ENCODE measurements at places on chromosomes 4 and X.

GRCh38 chr4:113824396-113824795 is 62.9 kb upstream of the CAMK2D start:
- no peak for DNase-seq

- peak; percentile 78 for DNase-seq
Observed at GRCh38 chrX:18855919-18856644, 127.8 kb downstream of the PHKA2 start.

DNA sequence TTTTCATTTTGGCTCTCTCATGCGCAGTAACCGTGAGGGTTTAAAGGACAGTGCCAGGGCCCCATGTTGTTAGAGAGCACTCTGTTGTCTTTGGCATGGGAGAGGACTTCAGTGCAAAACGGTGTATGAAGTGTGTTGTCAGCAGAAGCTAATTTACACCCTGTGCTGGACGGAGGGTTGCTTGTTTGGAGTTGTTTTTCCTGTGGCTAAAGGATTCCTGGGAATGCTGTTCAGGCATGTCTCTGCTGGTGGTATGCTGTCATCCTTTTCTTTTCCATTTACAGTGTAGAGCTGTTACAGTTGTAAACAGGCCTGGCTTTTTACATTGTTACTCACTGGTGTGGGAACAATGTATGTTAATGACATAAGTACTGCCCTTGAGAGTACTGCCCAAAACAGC is 206.3 kb downstream of the CBR4 start:
- peak; percentile 76 for DNase-seq

GRCh38 chr4:76420762-76421581 is at the start of gene CCDC158:
Gene CCDC158, minus strand, starts transcription at chr4:76421141. Its CDS starts 17,934 bp downstream, at chr4:76403207.
- peak; percentile 6 for DNase-seq

DNA sequence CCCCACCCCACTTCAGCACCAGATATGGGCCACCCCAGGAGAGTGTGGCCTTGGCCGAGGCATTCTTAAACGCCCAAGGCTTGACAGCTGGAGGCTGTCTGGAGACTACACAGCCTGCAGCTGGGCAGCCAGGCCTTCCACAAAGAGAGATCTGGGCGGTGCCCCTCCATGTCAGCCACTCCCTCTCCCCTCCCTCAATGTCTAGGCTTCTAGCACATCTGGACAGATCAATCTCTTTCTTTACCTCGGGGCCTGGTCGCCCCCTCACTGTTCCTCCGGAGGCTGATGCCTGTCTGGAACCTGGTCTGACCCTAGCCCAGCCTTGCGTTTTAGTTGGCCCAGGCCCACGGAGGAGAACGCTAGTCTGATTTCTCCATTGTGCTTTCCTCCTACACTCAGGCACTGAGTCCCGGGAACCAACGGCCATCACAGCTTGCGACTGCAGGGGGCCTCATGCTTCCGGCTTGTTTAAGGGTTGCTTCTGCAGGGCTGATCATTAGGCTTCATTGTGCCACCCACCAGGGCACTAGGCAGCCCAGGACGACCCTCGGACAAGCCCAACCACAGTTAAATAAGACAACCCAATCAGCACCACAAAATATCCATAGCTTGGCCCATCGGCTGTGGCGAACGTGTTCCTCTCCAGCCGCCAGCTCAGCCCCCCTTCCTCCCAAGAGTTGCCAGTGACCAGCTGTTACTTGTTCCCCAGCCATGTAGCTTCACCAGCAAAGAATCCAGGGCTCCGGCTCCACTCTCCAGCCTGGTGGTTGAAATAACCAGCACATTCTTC is 200.6 kb downstream of the BCOR start:
- DNase-seq, result peak; percentile 86

- no peak for DNase-seq
Observed at GRCh38 chr4:164997941-164998340, 20.5 kb upstream of the TRIM61 start.

- DNase-seq, result no peak
Observed at GRCh38 chr4:86019906-86020305, 339.9 kb downstream of the MAPK10 start.

DNA sequence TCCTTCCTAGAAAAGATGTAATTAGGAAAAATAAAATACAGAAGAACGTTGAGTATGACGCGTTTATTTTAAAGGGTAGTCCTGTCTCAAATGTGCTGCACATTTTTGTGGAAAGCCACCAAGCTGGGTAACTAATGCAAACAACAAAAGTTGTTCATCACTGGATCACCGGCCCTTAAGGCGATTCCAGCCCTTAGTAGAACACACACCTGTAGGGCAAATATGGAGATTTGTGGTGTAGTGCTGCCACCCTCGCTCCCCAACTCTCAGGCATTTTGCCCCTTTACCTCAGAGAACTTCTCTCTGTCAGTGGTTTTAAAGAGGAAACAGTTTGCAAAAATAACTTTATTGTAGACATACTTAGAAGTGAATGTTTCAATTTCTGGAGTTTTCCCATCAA is 1.9 kb downstream of the TBL1X start:
- no peak for DNase-seq

DNA sequence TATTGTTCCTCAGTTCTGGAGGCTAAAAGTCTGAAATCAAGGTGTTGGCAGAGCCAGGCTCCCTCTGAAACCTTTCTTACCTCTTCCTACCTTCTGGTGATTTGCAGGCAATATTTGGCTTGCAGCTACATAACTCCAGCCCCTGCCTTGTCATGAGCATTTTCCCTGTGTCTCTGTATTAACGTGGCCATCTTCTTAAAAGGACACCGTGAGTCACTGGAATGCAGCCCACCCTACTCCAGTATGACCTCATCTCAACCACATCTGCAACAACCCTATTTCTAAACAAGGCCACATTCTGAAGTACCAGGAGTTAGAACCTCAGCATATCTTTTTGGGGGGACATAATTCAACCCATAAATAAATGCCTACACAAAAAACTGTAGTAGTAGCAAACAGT is 40.7 kb downstream of the FANCB start:
- DNase-seq, result peak; percentile 31

GRCh38 chr4:150280081-150280895 is 202.0 kb downstream of the DCLK2 start:
- peak; percentile 84 for DNase-seq

GRCh38 chrX:42597481-42597880 is 180.5 kb downstream of the PPP1R2C start:
- DNase-seq, result no peak

- DNase-seq, result peak; percentile 73
Observed at GRCh38 chr4:10074767-10075105, 41.9 kb downstream of the WDR1 start.

DNA sequence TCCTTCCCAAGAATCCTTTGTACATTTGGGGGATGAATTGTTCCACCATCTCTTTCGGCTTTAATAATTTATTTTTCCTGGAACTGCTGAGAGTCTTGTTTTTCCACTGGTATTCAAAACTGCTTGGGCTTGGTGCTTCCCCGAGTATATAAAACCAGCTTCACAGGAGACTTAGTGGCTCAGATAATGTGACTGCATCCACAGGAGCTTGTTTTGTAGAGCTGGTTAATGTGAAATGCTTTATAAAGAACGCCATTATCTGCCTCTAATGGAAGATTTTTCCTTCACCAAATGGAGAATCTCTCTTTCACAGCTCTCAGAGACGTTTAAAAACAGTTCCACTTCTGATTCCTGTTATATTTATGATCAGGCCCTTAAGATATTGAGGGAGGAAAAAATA is 935.5 kb downstream of the RAB28 start:
- no peak for DNase-seq

DNA sequence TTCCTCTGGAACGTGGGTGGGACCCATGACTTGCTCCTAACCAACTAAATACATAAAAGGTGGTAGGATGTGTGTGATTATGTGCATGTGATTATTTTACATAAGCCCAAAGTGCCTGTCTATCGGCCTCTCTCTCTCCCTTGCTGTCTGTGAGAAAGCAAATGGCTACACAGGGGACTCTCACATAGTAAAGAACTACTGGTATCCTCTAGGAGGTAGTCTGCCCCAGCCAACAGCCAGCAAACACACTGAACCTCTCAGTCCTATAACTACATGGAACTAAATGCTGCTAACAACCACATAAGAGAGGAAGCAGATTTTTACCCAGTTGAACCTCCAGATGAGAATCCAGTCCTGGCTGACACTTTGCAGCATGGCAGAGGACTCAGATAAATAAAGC is 1249.4 kb downstream of the ADGRL3 start:
- no peak for DNase-seq

GRCh38 chr4:30716681-30717207 is 3.4 kb upstream of the PCDH7 start:
- DNase-seq, result peak; percentile 25

DNA sequence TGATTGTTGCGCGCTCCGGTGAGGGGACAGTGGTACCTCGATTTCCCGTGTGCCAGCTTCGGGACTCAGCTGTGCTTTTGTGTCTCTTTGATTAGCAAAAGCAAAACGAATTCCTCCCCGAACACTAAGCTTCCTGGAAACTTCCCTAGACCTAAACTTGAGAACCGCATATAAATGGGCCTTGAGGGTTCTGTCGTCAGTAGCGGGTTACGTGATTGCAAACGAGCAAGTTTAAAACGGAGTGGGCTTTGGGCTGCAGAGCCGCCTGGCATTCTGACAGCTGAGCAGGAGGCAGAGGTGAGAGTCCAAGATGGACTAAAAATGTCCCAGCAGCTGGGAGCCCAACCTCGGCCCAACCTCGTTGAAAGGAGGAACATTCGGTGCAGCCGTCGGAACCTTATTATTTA is 1.2 kb upstream of the TAPT1 start:
- peak; percentile 69 for DNase-seq

DNA sequence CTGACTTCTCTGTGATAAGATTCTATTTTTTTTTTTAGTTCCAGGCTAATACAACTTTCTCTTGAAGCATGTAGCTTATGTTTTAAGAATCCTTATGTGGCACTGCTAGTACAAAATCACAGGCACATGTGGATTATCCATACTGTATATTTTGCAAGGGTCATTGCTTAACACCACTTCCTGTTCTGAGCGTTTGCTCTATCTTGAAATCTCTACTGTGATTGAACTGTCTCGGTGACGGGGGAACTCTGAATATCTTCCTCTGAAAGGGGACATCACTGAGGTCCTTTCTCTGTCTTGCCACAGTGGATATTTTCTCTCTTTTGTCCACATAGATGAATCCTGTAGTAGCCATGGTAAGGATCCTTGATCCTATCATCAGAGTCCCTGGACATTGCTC is 2.1 kb upstream of the WFS1 start:
- DNase-seq, result no peak

DNA sequence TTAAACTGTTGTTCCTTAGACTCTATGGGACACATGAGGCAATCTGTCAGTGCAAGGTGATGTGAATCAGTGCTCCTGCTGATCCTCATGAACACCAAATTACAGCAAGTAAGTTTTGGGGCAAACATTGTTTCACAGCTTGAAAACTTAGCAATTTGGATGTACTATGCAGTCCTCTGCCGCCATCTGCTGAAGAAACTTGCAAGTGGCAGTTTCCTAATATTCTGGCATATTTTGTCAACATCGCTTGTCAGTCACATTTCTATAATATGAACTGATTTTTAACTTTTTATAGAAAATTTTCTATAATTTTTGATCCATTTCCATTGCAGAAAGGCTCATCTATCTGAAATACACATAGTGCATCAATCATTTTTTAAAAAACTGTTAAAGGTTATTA is 56.3 kb downstream of the ZAR1 start:
- DNase-seq, result peak; percentile 40

All from myocyte (in vitro differentiated cells).